ENCODE measurements at places on chromosomes 6 and 20.

DNA sequence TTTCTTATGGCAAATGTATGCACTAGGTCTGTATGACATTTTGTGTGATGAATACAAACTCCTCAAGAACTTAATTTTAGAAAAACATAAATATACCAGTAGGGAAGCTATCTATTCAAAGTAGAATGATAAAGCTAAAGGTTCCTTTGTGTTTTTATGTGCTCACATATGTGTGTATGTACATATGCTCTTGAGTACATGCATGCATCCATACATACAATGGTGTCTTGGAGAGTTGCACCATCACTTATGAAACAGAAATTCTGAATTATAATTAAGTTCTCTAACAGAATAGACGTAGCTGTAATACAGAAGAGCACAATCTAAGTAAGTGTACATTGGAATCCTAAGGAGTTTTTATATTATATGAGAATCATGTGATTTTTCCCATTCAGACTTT is 2.3 kb downstream of the NKAIN2 start:
- no peak for DNase-seq

- DNase-seq: no peak
Observed at GRCh38 chr6:30776390-30777154, 32.2 kb upstream of the IER3 start.

- no peak for DNase-seq
Observed at GRCh38 chr6:159959976-159960384, 8.9 kb upstream of the IGF2R start.

DNA sequence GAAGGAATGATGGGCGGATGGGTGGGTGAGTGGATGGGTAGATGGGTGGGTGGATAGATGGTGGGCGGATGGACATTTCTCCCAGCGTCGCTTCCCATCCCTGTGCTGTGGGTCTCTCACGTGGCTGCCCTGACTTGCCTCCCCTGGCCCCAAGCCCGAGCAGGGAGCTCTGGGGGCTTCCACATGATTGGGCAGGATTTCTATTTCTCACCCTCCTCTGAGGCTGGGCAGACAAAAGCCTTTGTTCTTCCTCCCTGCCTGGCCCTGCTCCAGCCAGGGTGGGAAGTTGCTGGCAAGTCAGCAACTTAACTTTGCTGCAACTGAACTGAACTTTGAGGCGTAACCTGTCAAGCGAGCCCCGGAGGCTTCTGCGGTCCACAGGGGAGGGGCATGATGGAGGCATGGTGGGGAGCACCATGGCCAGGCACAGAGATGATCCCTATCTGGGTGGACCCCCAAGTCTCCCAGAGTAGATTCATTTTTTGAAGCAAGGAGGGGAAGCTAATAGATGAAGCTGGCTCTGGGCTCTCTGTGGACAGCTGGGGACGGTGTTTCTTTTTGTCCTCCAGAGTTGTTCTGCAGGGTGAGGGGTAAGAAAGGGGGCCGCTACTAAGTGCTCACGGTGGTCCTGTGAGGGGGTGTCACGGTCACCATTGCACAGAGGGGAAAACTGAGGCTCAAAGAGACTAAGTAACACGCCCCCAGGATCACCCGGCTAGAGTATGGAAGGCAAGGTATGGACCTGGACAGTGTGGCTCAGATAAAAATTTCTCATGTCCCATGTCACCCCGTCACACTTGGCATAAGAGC is 140.1 kb downstream of the CEBPB start:
- no peak for DNase-seq

- no peak for DNase-seq
Observed at GRCh38 chr6:4405621-4406212, 270.3 kb upstream of the ECI2 start.

GRCh38 chr6:111927321-111927720 is 54.1 kb upstream of the FYN start:
- DNase-seq: no peak

DNA sequence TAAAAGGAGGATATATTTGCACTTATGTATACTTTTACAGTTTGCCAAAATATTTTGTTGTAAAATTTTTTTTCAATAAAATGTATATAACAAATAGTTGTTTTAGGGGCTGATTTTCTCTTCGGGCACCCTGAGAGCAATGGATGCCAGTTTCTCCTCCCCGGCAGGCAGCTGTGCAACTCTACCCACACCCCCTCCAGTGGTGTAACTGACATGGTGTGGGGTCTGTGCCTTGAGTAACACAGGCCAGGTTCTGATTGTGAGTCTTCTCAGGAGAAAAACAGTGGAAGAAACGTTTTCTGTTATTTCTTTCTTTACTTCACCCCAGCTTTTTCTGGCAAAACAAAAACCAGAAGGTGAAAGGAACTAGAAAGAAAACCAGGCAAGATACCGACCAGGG is 6.1 kb downstream of the FOXF2 start:
- no peak for DNase-seq

DNA sequence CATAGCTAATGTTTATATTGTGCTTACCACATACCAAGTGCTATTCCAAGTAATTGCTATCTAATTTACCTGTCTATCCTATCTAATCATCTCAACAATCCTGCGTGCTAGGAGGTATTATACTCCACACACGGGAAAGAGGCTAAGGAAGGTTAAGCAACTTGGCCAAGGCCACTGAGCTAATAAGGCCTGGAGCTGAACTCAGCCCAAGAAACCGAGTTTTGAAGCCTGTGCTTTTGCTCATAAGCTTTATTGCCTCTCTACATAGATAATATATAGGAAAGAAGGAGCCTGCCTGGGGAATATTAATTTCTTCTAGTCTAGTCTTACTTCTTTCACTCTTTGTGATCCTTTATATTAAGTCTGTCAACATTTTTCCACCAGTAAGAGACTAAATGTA is 67.8 kb upstream of the ADGRF4 start:
- DNase-seq: no peak

DNA sequence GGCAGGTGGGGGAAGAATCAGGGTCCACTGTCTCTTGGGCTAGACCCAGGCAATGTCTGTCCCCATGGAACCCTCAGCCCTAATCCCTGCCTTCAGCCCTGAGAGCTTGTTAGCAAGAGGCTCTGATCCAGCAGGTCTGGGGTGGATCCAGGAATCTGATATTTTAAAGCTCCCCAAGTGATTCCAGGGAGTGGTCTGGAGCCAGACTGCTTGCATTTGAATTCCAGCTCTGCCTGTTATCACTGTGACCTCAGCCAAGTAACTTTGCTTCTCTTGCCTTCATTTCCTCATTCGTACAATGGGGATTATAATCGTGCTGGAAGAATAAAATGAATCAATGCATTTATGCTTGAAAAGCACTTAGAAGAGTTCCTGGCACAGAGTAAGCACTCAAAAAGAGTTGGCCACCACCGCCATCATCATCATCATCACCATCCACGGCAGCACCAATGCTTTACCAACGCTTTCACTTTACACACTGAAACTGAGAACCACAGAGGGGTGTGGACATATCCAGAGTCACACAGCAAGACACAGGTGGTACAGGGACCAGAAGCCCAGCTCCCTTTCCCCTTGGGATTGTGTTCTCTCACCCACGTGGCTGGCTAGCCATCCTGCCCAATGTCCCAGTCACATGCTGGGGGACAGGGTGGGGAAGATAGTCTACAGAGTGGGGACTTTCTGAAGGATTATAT is 75.7 kb upstream of the RALY start:
- DNase-seq: no peak

GRCh38 chr20:753897-754635 is 14.2 kb downstream of the SLC52A3 start:
- no peak for DNase-seq

DNA sequence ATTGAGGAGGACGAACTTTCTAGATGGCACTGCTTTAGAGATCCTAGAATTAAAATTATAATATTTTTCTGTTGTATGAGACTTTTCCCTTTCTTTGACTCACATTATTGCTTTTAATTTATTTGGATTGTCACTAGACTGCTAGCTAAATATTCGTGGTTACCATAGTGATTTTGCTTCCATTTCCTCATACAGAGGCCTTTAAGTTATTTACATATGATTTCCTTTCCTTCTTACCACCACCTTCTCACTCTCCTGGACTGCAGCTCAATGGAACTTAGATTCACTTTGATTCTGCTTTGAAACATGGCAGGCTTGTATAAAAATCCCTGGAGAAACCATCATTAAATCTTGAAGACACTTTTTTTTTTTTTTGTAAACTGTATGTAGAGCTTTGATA is 222.9 kb downstream of the LAMA2 start:
- DNase-seq: no peak

DNA sequence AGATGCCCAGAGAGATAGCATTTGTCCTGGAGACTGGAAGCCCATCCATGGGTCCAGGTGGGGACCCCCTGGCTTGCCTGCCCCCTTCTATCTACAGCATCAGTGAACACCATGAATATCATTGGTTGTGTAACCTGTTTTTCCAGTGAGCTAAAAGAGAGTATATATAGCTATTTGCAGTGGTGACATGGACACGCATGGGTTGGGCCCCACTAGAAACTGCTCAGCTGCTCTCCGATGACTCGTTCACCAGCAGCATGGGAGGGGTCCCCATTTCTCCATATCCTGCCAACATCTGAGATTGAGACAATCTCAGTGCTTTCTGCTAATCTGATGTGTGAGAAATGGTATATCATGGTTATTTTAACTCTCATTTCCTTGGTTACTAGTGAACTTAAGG is 4.0 kb upstream of the ZC3H12D start:
- no peak for DNase-seq

DNA sequence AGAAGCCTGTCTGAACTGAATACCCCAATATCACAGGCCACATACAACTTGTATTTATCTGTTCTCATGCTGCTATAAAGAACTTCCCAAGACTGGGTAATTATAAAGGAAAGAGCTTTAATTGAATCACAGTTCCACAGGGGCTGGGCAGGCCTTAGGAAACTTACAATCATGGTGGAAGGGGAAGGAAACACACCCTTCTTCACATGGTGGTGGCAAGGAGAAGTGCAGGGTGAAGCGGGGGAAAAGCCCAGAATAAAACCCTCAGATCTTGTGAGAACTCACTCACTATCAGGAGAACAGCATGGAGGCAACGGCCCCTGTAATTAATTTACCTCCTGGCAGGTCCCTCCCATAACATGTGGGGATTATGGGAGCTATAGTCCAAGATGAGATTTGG is 50.3 kb upstream of the FNDC1 start:
- no peak for DNase-seq

- no peak for DNase-seq
Observed at GRCh38 chr6:21987501-21987957, 309.3 kb downstream of the PRL start.

DNA sequence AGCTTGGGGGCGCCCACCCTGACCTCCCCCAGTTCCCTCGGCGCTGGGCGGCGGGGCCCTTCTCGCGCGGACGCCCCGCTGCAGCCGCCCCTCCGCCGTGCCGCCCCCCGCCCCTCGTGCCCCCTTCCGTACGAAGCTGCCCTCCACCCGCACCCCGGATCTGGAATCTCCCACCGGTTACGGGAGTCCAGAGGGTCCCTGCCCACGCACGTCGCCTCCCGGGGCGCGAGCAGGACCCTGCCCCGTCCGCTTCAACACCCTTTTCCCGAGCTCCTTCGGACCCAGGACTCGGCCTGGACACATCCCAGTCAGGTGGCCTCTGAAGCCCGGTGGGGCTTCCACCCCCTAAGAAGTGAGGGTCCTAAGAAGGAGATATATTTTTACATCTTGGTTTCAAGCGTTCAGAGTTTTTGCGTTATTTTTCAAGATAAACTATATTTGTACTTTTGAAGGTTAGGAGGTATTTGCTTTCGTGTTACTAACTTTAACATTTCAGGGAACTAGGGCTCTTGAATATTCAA is 506 bp downstream of the ARFGAP1 start:
- DNase-seq: no peak

DNA sequence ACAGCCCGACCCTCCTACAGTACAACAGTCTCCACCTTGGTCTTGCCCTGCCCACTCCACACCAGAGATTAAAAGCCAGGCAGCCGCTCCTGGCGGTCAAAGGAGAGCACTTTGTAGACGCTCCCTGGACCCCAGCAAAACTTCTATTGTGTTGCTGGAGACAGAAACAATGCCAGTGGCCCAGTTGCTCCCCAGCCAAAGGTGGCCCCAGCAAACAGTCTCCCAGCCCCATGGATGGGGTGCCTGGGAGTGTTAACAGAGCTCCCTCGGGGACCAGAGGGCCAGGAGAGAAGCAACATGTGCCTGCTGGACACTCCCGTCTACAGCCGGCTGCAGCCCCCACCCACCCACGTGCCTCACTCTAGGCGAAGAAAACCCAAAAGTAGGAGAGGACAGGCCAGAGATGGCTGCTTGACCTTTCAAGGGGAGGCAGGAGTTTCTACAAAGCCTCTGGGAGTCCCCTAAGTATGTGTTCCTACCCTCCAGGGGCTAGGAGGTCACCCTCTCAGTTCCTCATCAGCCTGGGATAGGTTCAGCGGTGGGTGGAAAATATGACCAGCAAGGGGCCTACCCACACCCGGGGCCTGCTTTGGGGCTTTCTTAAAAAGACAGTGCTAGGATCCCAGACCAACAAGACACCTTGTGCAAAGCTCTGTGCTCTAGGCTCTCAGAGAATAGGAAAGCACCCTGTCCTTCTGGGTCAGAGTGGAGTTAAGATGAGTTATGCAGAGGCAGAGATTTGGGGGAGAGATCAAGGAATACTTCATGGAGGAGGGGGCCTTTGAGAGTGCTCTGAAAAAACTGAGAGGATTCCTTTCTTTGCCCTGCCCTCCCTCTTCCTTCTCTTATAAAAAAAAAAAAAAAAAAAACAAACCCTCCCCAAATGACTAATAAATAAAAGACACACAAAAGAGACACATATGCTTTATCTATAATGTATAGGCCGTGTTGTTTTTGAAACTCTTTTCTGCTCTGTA is 19.0 kb upstream of the PREX1 start:
- no peak for DNase-seq

DNA sequence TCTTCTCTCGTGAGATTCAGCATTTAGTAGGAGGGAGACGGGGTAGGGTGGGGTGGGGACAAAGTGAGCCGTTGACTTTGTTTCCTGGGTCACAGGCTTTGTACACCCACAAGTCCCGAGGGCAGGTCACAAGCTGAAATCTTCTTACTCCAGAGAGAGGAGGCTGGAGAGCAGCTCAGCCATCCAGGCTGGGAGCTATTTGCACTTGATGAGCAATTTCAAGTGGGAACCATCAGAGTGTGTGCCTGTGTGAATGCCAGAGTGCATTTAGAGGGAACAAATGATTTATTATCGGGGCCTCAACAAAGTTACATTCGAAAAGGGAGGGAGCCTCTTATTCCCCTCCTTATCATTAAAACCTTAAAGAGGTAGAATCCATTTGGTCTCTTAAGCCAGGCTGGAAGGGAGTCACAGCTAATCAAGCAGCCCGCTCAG is 155.7 kb upstream of the JARID2 start:
- DNase-seq: no peak

GRCh38 chr6:113924312-113924723 is 46.6 kb downstream of the HDAC2 start:
- DNase-seq: no peak

All from SW 1271 (cell line).